ENCODE measurements at places on chromosomes 12 and 14.
A peak's percentile ranks its signal among the peaks of the same experiment; 100 is the strongest.

DNA sequence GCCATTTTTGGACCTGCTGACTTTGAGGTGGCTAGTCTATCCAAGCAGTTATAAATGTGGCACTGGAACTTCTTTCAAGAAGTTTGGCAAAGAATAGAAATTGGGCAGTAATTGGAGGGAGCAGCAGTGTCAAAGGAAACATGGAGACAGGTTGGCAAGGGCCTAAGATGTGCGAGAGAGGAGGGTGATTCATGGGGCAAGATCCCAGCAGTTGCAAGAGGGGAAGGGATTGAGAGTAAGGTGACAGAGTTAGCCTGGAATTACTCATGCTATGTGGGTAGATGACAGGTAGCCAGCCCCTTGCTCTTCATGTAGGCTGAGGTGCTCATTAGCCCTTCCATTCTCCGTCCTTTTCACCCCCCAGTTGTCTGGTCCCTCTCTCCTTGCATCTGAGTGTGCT is 42.2 kb downstream of the FBXL14 start:
- DNase-seq, result no peak

GRCh38 chr12:131642771-131643170 is 68.1 kb upstream of the SFSWAP start:
- no peak for DNase-seq

DNA sequence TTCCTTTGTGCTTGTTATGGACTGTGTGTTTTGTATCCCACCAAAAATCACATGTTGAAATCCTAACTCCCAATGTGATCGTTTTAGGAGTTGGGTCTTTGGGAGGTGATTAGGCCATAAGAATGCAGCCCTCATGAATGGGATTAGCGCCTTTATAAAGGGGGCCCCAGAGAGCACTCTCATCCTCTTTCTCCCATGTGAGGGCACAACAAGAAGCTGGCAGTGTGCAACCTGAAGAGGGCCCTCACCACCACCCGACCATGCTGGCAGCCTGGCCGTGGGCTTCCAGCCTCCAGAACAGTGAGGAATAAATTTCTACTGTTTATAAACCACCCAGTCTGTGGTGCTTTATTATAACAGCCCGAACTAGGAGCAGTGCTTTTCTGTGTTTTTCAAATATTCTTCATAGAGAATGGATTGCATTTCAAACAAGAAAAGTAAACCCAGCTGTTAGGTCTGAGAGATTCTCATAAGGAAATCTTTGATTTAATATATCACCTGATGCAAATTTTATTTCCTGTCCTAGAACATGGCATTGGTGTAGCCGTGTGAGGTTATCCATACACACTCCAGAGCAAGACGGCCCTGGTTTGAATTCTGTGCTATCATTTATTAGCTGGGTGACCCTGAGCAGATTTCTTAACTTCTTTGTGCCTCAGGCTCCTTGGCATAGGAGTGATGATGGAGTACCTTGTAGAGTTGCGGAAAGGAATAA is 27.8 kb downstream of the HSPB8 start:
- DNase-seq, result no peak

GRCh38 chr14:104192146-104192882 is 53.9 kb downstream of the KIF26A start:
- DNase-seq, result no peak

DNA sequence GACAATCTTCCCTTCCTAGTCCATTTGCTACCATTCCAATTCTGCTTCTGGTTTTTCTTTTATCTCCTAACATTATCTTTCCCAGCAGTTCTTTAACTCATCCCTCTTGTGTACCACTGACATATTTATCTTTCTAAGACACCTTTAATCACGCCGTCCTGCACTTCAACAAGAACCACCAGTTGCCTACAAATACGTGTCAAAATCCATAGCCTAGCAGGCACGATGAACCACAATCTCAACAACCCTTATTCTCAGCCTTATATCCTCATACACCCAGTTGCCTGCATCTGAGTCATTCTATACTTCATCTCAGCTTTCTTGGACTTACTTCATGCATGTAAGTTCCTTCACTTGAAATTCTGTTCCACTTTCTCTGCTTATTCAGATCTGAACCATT is 16.4 kb upstream of the ST8SIA1 start:
- no peak for DNase-seq

GRCh38 chr12:49566361-49566760 is 1.6 kb downstream of the MCRS1 start:
- DNase-seq, result no peak

- no peak for DNase-seq
Observed at GRCh38 chr12:108738170-108738569, 6.9 kb upstream of the CORO1C start.

DNA sequence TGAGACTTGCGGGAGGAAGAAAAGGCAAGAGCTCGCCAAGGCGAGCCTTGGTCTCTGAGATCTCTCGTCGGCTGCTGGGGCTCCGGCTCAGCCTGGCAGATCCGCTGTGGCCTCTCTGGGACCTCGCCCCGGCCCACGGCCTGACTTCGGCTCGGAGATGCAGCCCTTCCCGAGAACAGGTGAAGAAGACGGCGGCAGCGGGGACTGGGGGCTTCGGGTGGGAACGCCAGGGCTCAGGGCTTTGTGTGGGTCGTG is 6.0 kb upstream of the HOXC9 start:
- DNase-seq, result no peak

- DNase-seq, result no peak
Observed at GRCh38 chr12:99901181-99901580, 83.6 kb downstream of the ANKS1B start.

GRCh38 chr14:90551733-90552464 is 155.1 kb downstream of the CALM1 start:
- DNase-seq, result no peak

- peak; percentile 98 for DNase-seq
Observed at GRCh38 chr12:54379398-54380201, 4.9 kb downstream of the ZNF385A start.

DNA sequence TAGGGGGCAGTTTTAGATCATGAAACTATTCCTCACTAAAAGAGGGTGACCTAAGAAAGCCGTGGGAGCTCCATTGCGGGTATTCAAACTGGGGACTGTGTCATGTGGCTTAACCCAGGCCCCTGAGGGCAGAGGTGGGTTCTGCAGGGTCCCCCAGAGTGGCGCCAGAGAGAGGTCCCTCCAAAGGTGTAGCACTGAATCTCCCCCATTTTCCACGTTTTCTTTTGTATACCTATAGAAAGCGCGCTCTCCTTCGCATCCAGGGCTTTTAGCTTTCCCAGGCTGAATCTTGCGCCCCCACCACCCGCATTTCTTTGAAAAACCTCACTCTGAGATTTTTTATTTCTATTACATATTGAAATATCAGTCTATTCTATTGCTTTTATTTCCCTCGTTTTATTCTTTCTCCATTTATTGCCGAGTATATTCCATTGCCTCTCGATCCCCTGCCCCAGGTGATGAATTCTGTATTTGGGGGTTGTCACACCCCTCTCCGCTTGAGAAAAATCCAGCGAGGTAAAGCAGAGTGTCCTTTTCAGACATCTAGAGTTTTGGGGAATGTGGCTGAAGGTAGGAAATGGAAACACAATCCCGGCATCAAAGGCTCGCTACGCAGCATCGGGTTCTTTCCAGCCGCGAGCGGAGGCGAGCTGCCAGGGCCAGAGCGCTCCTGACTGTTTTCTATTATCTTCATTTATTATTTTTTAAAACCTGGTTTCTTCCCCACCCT is 870 bp upstream of the HOXC13 start:
- no peak for DNase-seq

DNA sequence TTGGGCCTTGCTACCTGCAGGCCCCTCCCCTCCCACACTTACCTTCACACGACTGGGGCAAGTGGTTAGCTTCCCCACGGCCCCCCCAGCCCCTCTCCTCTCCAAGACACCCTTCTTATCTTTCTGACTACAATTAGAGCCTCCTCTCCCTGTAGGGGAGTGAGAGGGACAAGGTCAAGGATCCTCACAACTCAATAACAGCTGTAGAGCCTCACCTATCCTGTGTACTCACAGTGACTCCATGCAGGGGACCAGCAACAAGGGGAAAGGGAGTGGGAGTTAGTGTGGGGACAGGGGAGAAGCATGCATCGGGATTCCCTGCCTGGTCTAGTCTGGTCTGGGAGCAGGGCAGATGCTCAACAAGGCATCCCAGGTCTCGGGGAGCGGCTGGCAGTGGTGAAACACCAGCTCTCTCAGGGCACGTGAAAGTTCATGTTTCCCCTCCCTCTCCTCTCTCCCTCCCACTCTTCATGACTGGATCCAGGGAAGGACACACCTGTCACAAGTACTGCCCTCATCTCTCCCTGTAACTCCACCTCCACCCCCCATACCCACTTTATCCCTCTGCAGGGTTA is 45.3 kb downstream of the SMUG1 start:
- DNase-seq, result no peak

DNA sequence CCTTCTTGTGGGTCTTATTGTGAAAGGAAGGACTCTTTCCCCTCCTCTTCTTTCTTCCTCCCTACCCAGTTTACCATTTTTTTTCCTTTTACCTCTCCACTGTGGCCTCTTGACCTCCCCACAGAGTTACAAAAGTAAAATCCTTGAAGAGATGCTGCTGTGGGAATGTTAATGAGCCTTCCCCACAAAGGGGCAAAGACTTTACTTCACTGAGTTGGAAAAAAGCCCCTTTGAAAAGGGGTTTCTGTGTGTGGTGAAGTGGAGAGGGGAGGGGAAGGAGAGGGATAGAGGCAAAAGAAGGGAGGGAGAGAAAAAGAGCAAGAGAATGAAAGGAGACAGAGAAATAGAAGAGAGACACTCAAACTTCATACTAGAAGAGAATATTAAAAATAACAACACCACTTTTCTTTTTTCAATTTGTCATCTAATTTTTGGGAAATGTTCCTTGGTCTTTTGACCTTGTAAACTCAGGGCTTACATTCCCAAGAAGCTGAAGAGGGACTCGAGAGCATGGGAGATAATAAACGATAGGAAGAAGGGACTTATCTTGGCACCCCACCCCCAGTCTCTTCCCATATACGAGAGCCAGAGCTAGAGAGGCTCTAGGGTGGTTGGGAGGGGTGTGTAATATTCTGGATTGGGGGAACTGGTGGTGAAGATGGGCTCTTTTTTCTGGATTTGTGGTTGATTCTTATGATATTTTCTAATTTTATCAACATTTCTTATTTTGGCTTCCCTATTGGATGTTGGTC is 13.2 kb upstream of the SALL2 start:
- DNase-seq, result no peak

All from HuH-7 (cell line).